ENCODE measurements at places on chromosomes 11 and 22. TPM values are rescaled to one million over a fixed set of nuclear protein-coding genes. Genes with fewer than 3 reads are reported as not detected.

- peak; percentile 94 for DNase-seq
Observed at GRCh38 chr11:96155627-96156378, 187.2 kb downstream of the MAML2 start.

GRCh38 chr11:17403980-17404759 lies 15.7 kb upstream of the KCNJ11 start:
- DNase-seq, result no peak

DNA sequence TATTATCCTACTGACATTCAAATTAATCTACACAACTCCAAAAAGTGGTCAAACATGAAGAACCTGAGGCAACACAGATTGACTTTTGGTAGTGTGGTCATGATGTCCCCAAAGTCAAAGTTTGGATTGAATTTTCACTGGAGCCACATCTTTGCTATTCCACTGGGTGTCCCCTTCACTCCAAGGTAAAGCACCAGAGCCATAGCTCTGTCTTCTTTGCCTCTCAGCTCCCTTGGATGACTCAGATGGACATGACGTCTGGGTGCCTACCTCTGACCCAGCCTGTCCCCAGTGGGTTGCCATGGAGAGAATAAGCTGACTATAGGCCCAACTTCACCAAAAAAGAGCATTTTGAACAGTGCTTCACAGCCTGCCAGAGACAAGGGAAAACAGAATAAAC lies 57.4 kb upstream of the ARHGAP42 start:
- DNase-seq, result no peak

- peak; percentile 61 for DNase-seq
Observed at GRCh38 chr11:38791346-38791961, 2193.4 kb upstream of the RAG2 start.

Gene GAL3ST3
- polyA plus RNA-seq, result not detected

Gene MFRP
- not detected for polyA plus RNA-seq

Gene BARX2
- polyA plus RNA-seq, result not detected

All from fibroblast of lung (primary cell).